Psoas muscle (tissue), 8 donors: ENCODE measurements at places on chromosomes 4 and X. TPM values are rescaled to one million over a fixed set of nuclear protein-coding genes. Genes with fewer than 3 reads are reported as not detected.

The ZNF280C gene
- 3.4 TPM for total RNA-seq

The PLXNA3 gene
- 6.3 TPM for total RNA-seq

The AMMECR1 gene
- 0.82 TPM for total RNA-seq

The PABPC1L2B gene
- not detected for total RNA-seq

The PPEF2 gene
- total RNA-seq, result not detected

DNA sequence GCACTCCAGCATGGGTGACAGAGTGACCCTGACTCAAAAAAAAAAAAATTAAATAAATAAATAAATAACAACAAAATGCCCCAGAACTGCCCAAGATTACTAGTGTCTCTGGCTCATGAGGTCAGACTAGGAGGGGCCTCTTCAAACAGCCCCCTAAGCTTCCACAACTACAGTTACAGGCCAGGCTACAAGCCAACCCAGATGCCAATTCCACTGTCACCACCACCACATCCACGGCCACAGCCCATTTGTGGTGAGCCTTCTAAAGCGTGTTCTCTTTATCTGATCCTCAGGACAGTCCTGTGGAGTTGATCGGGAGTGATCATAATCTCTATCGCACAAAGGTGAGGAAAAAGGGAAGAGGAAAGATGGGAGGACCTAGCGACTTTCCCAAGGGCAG lies 36.6 kb downstream of the IGFBP7 start:
- DNase-seq, result no peak
- H3K4me3 ChIP-seq, result no peak overlapping the region
- no peaks in the 10 kb centered on the region for H3K36me3 ChIP-seq
- no peaks in the 10 kb centered on the region for H3K27me3 ChIP-seq
- H3K27ac ChIP-seq, result no peak overlapping the region

DNA sequence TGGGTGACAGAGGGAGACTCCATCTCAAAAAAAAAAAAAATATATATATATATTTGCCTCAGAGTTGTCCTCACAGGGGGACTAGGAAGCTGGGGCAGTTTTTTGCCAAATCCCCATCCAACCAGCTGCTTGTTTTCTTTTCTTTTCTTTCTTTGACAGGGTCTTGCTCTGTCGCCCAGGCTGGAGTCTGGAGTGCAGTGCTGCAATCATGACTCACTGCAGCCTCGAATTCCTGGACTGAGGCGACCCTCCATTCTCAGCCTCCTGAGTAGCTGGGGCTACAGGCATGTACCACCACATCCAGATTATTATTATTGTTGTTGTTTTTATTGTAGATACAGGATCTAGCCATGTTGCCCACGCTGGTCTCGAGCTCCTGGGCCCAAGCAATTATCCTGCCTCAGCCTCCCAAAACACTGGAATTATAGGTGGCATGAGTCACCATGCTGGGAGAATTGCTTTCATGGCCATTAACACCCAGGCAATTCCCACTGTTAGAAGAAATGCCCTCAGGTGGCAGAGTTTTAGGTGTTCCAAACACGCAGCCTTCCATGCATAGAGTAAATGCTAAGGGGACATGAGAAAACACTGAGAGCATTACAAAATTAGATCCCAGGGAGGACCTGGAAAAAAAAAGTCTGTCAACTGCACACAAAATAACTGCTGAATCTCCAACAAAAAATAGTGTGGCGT lies 98.0 kb downstream of the ARHGAP6 start:
- H3K4me3 ChIP-seq, result no peak overlapping the region
- H3K27me3 ChIP-seq, result no peaks in the 10 kb centered on the region
- no peak for DNase-seq
- H3K4me1 ChIP-seq, result no peaks in the 10 kb centered on the region
- no peak overlapping the region for H3K27ac ChIP-seq

DNA sequence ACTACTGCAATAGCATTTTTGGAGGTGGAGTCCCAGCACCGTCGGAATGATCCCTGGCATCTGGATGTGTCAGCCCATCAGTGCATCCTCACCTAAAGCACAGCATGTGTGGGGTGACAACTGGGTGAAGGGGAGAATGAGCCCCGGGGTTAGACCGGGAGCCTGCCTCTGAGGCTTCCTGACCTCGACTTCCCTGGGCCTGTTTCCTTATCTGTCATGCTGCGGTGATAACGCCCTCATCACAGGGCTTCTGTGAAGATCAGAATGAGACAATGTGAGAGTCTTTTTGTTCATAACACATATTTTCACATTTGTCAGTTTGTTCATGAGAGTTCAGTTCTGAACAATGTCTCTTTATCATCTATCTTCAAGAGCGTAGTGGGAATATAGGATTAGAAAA lies 31.1 kb upstream of the PDLIM3 start:
- H3K4me1 ChIP-seq, result peaks cover 49% of the 10 kb centered on the region
- H3K27me3 ChIP-seq, result no peaks in the 10 kb centered on the region
- H3K36me3 ChIP-seq, result no peaks in the 10 kb centered on the region
- peak overlapping the region; percentile 17 for H3K4me3 ChIP-seq
